NCI-H2081 (cell line): ENCODE measurements at places on chromosomes 11 and 22.

DNA sequence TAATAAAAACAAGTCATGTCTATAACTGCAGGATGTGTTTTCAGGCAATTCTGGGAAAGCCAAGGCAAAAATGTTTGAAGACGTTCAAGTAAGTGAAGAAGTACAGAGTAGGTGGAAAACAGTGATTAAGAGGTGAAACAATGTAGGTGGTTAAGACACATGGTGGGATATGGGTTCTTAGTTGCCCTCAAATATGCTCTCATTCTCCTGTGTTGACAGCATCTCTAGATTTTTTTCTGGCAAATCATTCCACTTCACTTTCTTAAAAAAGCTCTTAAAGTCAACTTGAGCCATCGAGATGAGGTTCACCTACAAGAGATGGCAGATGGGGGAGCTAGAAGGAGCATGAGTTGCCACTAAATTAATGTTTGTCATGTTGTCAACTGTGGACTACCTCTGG is 1041.0 kb upstream of the CNTN5 start:
- DNase-seq: no peak

DNA sequence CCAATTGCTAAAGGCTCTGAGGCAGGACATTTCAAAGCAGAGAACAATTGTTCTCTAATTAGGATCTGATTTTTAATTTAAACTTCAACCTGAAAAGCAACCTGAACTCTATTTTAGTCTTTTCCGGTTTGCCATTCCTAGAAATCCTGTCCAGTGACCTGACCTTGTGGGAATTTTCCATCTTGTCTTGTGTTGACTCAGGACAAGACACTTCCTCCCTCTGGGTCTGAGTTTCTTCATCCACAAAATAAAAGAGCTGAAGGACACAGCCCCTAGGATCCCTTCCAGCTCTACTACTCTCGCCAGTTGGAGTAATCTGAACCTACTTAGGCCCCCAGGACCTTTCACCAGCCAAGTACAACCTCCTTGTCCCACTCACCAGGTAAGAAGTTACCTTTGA is 66.5 kb upstream of the POU2AF1 start:
- DNase-seq: no peak

DNA sequence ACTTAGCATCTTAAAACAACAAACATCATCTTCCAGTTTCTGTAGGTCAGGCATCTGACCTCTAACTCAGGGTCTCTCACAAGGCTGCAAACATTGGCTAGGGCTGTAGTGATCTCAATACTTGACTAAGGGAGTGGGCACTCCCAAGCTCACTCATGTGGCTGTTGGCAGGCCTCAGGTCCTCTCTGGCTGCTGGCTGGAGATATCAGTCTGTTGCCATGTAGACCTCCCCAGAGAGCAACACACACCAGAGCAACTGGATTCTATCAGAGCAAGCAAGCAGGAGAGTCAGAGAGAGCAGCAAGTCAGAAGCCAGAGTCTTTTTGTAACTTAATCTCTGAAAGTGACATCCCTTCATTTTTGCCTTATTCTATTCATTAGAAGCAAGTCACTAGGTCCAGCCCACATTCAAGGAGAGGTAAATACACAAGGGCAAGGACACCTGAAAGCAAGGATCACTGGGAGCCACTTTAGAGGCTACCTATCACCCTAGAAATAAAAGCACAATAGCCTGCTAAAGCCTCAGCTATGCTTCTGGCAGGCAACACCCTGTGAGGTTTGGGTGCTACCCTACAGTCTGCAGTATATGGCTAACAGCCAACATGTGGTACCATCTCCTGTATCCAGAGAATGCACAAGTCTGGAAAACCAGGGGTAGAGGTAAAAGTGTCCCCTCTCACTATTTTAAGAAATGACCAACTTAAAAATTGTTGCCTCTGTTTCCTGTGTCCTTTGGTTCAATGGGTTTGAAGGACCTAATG is 33.5 kb upstream of the CD44 start:
- no peak for DNase-seq

GRCh38 chr22:17429516-17429915 is 60.3 kb downstream of the CECR2 start:
- DNase-seq: no peak

- no peak for DNase-seq
Observed at GRCh38 chr11:123080015-123080414, 18.1 kb upstream of the HSPA8 start.

- DNase-seq: no peak
Observed at GRCh38 chr22:38136607-38137006, 26.1 kb upstream of the BAIAP2L2 start.

DNA sequence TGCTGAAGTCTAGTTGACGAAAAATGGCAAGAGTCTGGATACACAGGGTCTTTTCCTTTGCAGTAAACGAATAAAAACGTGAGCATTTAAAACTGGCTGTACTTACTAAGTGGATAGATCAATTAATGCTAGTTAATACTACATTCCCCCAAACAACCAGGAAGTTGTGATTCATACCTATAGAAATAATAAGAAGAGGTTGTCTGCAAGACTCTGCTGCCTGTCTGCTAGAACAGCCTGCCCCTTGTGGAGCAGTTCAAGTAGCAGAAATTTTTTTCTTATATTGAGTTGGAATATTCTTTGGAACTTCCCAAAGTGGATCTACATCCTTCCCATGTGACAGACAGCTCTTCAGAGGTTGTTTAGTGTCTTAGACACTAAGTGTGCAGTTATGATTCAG is 86.8 kb downstream of the TEAD1 start:
- no peak for DNase-seq

DNA sequence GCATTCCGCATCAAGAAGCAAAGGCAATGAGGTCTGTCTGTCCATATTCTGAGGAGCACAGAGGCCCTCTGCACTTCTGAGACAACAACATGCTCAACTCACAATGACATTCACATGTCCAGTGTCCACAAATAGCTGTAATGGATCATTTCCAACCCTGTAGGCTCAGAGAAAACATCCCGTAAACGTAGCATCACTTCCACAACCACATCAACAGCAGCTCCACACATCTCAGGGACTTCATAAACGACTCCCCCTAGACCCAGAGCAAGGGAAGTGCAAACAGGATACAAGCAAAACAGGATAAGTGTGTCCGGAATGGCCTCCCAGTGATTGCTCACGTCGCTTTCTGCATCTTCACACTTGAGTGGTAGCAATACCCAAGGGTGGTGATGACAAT is 100.2 kb downstream of the SYN3 start:
- DNase-seq: no peak

- no peak for DNase-seq
Observed at GRCh38 chr22:24006914-24007214, 1.6 kb upstream of the GSTT4 start.

- no peak for DNase-seq
Observed at GRCh38 chr11:6326985-6327384, 6.7 kb upstream of the CAVIN3 start.

DNA sequence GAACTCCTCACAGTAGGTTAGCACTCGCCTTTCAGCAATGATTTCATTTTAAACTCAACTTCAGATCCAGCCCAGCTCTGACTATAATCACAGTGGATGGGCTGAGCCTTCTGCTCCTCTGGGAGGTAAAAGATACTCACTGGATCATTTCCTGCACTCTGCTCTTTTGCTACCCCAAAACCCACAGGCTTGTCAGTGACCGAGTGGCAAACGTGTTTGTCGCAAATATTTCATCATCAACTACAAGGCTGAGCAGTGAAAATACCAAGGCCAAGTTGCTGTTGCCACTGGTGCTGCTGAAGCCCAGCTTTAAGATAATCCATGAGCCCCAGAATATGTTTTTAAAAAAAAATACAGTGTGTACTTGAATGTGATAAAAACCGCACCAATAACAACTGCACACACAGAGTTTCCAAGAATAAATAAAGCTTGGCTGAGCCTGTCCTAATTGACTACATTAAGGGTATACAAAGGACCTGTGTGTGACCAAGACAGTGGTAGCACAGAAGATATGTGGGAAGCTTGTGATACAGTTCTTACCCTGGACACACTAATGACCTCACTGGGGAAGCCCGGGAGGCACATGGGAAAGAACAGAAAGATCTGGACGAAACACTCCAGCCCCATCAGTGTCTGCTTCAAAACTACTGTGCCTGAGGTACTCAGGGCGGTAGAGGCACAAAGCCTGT is 41.3 kb downstream of the ABTB2 start:
- no peak for DNase-seq

- DNase-seq: peak; percentile 58
Observed at GRCh38 chr22:17639247-17639741, 737 bp downstream of the BCL2L13 start.

DNA sequence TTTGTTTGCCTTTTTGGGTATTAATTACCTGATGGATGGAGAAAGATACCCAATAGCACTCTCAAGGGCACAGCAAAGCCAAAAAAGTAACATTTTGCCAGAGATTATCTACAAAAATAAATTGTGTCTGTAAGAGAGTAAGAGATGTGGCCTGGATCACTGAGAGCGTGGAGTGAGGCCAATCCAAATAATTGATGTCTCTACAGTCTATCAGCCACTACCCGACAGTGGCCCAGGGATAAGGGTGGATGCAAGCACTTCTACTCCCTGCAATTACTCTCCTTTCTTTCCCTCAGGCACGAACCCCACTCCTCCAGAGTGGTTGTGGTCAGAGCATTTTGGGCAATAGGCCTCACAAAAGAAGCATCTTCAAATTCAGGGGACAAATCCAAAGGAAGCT is 92.3 kb upstream of the ZC3H12C start:
- DNase-seq: no peak

DNA sequence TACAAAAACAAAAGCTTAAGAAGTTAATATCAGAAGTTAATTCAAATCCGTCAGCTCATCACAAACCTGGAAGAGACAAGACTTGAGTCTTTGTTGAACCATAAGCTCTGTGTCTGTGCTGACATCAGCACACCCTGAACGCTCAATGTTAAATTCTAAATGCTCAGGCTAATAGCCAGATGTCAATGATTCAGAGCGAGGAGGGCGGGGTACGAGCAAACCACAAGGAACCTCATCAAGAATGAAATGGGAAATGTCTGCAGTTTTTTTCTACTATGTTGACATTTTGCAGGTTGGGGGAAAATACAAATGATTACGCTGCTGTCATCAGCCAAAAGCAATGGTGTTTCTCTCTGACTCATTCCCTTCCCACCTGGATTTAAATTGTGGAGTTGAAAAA is 1057.2 kb downstream of the NTM start:
- no peak for DNase-seq

- DNase-seq: no peak
Observed at GRCh38 chr11:119337581-119338317, 2.9 kb downstream of the C1QTNF5 start.

DNA sequence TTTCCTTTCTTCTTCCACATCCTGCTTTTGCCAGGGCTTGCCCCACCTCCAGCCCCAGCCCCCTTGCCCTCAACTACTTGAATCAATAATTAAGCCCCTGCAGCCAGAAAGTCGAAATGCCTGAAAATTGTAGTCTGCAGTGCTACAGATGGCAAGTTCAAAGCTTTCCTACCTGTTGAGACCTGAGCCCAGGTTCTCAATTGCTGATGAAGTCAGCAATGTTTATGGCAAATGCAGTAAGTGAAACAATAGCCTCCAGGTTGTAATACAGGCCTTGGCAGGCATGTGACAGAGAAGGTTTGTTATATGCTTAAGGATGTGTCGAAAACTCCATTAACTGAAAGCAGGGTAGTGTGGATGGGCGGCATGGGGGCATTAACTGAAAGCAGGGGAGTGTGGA is 181.1 kb upstream of the SESN3 start:
- no peak for DNase-seq

- no peak for DNase-seq
Observed at GRCh38 chr11:109133159-109133558, 288.8 kb upstream of the C11orf87 start.

DNA sequence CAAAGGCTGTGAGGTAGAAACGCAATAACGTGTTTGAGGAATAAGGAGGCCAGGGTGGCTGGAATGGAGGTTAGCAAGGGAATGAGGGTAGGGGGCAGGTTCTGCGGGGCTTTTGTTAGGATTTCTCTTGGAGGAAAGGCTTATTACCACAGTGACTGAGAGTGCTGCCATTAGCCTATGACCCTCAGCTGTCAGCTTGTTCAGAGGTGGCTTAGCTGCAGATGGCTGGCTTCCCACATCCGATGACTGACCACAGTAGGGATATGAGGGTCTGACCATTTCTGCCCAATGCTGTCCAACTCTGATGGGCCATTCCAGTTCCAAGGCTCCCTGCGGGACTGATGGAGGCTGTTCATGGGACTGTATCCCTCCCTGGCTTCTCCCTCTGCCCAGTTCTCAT is 181.8 kb downstream of the MIAT start:
- DNase-seq: no peak

DNA sequence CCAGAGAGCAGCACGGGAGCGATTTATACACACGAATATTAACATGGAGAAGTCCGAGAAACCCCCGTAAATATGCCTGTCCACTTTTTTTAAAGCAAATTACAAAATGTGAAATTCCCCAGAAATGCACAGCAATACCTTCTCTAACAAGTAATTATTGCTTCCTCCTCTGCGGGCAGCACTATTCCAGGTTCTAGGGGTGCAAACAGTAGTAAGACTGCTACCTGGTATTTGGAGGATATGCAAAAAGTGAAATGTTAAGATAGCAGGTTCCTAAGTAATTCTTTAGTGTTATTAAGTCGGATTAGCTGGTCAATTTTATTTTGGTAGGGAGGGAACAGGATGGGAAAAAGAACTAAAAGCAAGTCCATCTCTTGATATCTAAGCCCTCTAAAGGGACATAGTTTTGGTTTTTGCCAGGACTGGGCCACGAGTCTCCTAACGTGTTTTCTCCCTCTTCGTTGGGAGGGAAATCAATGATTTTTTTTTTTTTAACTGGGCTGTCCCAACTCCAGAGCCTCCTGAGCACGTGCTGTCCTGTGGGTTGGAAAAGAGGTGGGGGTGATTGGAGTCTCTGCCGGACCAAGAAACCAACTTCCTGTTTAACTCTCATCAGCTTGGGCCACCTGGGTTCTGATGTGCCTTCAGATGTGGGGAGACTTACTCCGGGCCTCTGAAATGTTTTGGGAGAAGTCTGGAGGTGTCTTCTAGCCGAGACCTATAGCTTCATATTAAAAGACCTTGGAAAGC is 1.7 kb upstream of the XBP1 start:
- DNase-seq: no peak

- DNase-seq: no peak
Observed at GRCh38 chr11:110076371-110076965, 16.7 kb upstream of the ZC3H12C start.

GRCh38 chr22:32882774-32883530 is 81.4 kb downstream of the TIMP3 start:
- DNase-seq: no peak

DNA sequence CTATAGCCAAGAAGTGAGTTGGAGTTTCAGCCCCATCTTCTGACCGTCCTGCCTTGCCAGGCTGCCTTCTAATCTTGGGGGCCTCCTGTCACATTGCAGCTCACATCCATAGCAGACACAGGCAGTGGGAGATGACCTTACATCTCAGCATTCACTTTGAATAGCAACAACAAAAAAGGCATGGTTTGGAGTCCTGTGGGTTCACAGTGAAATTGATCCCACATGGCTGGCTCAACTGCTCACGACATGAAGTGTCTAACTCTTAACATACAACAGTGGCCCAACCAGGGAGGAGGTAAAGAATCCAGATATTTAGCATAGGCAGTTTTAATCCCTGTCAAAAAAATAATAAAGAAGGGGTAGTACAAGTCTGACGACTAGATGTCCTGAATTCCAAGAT is 38.1 kb downstream of the DBX1 start:
- no peak for DNase-seq
